ENCODE measurements at places on chromosomes 1 and 21.
A peak's percentile ranks its signal among the peaks of the same experiment; 100 is the strongest.

- DNase-seq = no peak
Observed at GRCh38 chr1:20710469-20711284, 7.1 kb downstream of the KIF17 start.

- DNase-seq = no peak
Observed at GRCh38 chr1:230768903-230769570, 21.8 kb downstream of the CAPN9 start.

DNA sequence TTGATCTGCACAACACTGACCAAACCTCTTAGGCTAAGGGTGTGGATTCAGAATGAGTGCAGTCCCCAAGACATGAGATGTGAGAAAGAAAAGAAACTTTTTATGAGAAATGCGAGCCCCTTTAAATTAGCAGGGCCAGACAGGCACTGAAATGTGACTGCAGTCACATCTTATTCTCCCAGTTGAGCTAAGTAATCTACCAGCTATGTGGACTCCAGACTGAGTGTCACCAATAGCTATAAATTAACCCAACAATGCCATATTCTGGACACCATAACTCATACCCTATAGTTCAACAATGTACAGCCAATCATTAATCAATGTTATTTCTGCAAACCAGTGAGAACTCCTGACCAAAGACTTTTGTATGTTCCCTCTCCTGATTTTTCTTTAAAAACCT is 153.2 kb downstream of the COQ8A start:
- DNase-seq = no peak

- no peak for DNase-seq
Observed at GRCh38 chr21:28775071-28775470, 217.6 kb downstream of the LTN1 start.

DNA sequence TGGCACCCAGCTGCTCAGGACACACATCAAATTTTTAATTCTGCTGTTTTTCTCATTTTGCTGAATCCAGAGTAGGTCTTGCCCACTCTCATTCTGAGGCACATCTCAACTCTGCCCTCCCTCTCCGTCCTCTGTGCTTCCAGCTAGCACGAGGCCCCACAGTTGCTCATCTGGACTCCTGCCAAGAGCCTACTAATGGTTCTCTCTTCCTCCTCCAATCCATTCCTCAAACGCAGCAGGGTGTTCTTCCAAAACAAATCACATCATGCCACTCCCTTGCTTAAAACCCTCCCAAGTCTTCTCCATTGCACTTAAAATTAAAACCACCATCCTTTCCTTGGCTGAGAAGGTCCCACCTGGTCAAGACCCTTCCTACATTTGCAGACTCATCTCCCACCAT is 49.8 kb upstream of the SCAF4 start:
- DNase-seq = peak; percentile 37

DNA sequence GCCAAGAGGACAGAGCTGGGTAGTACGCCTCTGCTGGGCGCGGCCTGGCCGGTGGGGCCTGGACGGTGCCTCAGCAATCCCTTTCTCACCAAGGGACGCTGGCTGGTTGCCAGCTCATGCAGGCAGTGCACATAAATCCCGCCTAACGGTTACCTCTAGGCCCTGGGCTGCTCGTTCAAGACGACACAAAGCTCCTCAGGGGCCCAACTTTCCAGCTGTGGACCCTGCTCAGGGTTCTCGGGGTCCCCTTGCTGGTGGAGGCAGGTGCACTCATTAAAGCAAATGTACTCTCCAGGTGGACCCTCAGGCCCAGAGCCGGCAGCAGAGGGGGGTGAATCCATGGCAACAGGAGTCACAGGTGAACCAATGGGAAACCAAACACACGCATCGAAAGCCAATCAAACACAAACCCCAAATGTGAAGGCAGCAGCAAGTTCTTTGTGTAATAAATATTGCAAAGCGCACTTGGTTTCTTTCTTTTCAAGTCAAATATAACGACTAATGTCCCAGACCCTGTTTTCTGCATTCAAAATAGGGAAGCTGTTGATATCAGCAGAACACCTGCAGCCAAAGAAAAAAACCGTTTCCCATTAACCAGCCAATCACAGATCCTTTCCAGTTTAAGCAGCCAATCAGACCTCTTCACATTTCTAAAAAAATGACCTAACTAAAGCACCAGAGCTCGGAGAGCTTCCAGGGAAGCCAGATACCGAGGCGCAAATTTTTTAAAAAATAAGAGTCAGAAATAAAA is 26.1 kb upstream of the CLSTN1 start:
- DNase-seq = no peak

GRCh38 chr1:58997637-58998036 is 213.8 kb upstream of the JUN start:
- no peak for DNase-seq

Measured in NCI-H1105 (cell line).